Adipocyte (in vitro differentiated cells): ENCODE measurements at places on chromosomes 1 and 21.

DNA sequence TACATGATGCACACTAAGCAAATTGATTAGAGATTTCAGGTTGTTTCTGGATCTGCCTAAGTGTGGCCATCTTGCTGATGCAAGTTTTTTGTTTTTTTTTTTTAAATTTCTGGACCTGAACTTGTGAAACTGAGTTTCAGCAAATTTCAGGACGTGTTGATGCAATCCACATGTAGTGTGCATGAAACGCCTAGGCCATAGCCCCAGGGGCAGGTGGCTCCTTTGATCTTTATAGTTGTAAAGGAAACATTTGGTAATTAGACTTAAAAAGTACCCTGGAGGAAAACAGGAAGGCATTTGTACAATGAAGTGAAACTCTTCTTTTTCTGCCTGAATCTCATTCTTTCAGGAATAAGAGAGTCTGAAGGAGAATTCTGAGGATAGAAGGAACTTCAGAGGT is 162.2 kb upstream of the LHX8 start:
- no peak for DNase-seq

DNA sequence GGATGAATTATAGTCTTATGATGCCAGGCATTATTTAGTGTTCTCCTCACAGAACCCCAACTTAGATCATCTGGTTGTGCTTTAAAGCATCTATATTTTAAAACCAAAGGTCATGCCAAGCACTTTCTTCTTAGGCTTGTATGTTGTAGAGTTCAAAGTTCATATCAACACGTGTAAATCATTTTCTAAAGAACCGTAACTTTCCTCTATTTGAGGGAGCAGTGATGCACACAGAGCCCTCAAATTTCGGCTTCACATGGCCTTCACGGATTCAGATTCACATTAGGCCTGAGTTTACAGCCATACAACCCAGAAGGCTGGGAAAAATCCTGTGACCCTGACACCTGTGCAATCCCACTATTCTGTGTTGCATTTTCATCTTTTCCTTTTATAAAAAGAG is 52.1 kb upstream of the SEC16B start:
- DNase-seq = no peak

DNA sequence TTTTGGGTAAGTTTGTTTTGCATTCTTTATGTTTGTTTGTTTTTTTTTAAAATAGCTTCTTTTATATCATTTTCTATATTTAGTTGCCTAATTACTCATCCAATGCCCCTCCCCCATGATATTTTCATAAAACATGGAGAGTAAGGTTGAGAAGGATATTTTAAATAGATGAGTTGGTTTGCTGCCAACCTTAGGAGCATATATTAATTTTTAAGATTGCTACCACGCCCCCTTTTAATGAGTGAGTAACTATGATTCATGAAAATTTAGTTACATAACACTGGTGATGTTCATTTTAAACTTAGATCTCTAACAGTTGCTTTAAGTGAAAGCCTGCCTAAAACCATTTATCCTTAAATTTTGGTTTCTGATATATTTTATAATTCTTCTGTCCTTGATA is 18.7 kb downstream of the TMEM50A start:
- peak; percentile 22 for DNase-seq

DNA sequence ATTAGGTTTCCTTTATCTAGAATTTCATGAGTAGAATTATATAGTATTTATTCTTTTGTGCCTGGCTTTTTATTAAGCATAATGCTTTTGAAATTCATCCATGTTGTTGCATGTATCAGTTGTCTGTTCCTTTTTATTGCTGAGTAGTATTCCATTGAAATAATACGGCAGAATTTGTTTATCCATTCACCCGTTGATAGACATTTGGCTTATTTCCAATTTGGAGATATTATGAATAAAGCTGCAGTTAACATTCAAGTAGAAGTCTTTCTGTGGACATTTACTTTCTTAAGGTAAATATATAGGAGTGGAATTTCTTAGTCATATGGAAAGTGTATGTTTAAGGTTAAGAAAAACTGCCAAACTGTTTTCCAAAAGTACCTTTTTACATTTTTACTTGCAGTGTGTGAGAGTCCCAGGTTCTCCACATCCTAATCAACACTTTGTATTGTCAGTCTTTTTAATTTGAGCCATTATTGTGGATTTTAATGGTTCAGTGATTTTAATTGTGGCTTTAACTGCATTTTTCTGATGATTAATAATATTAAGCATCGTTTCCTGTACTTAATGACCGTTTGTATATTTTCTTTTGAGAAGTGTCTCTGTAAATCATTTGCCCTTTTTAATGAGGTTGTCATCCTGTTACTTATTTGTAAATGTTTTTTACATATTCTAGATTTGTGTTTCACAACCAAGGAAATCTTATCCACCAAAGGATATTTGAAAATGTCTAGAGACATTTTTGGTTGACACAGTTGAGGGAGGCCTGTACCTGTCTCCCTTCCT is 22.7 kb downstream of the KCTD3 start:
- DNase-seq = no peak

DNA sequence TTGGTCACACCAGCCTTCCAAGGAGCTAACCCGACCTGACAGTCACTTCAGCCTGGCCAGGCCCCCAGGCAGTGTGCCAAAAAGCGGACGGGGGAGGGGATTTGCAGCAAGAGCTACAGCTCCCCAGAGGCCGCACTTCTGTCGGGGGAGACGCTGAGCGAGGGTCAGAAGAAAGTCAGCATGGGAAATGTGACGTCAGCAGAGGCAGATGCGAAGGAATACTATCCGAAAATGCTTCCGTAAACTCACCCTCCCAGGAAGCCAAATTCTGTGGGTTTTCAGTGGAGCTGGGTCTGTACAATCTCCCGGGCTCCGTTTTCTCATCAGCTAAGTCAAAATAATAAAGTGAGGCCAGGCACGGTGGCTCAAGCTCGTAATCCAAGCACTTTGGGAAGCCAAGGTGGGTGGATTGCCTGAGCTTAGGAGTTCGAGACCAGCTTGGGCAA is 28.5 kb upstream of the ECE1 start:
- DNase-seq = no peak

- no peak for DNase-seq
These were observed 1720.2 kb downstream of the MRPL39 start for GRCh38 chr21:23886828-23887724.

DNA sequence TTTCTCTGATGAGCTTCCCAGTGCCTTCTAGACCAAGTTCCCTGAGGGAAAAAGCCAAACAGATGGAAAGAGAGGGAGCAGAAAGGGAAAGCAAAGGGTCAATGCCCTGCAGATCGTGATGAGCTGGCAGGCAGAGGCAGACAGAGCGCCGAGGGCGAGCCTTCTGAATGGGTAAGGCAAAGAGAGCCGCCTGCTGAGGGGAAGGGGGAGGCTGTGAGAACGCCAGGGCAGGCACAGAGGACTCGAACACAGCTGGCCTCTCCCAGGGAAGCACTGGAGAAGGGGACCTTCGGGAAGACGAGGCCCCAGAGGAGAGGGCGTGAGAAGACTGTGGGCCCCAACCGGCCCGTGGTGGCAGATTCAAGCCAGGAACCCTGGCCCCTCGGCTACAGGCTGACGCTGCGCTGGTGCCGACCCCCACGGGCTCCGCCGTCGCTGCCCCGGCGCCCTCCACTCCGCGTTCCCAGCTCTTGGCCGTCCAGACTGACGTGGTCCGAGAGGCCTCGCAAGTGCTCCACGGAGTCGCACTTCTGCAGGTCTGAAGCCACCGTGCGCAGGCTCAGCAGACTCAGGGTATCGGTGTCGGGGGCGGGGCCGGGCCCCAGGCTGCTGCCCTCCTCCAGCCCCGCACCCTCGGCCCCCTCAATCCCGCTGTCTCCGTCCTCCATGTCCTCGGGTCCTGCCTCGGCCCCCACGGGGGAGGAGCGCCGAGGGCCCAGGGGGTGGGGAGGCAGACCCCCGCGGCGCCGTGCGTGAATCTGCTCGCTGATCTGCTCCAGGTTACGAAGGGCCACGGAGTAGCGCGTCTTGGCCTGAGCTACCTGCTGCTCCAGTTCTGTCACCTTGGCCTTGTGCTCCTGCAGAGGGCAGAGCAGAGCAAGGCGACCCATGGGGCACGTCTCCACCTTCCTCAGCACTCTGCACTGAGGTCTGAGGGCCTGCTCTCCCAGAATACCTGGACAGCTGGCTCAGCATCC is 13.9 kb downstream of the SH3BP5L start:
- no peak for DNase-seq

GRCh38 chr1:3778590-3779264 is 6.2 kb downstream of the SMIM1 start:
- no peak for DNase-seq

DNA sequence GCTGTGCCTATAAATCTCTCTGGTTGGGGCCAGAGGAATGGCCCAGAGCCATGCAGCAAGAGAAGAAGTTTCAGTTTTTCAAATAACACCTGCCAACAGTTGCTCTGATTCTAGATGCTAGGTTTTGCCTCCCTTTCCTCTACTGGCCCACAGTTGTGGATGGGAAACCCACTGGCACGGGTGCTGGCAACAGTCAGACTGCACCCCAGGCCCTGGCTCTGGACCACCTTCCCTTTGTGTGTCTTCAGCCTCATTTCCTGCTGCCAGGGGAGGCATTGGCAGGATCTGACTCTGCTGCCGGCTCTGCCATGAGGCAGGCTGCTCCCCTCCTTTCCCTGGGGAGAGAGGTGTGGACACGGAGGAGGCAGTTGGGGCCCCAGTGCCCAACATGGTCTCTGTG is 142.0 kb downstream of the IGSF21 start:
- DNase-seq = no peak

DNA sequence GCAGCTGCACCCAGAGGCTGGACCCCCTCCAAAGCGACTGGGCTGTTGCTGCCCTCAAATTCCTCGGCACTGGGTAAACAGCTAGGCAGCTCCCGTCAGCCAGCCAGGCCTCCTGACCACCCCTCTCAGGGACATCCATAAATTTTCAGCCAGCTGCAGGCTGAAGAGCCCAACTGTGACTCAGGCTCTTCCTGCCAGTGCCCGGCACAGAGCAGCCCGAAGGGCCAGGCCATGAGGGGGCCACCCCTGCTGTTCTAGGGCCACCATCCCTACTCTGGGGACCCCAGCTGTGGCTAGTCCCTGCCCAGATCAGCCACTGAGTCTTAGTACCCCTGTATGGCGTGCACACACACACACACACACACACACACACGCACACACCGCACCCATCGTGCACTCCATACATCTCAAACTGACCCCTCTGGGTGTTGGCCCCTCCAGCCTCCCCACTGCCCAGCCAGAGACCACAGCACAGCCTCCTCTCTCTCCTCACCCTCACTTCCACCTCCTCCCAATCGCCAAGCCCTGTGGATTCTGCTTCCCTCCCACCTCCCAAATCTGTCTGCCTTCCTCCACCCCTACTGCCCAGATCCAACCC is 6.2 kb upstream of the LAPTM5 start:
- DNase-seq = peak; percentile 7

GRCh38 chr1:100892554-100892953 is 2.1 kb downstream of the EXTL2 start:
- DNase-seq = no peak

DNA sequence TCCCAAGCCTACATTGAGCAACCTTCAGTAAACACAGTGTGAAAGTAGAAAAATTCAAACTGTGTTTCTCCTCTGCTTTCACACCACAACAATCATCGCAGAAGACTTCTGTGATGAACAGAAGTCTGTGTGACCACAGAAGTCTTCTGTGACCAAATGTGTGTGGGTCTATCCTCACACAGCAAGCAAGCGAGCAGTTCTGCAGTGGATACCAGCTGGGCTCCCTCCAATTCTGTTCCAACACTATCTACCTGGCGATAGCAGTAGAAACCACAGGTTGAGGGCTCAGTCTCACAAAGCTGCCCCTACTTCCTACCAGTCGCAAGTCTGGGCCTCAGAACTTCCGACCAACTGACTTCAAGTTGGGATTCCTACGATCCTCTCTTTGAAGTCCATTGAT is 21.0 kb upstream of the RAP1A start:
- no peak for DNase-seq

DNA sequence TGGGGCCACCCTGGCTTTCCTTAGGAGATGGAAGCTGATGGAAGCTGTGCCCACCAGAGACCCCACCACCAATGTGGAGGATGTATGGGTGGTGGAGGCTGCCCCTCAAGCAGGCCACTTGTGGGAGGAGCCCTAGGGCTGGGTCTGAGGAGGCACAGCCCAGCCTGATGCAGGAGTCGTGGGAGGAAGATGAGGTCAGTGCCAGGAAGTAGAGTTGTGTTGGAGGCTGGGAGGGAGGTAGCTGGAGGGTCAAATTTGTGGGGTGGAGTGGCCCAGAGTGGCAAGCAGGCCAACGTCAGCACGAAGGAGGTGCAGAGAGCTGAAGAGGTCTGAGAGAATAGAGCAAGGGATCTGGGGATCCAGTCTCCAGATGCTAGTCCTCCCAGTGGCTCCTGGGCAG is 119.0 kb upstream of the USP24 start:
- DNase-seq = no peak

DNA sequence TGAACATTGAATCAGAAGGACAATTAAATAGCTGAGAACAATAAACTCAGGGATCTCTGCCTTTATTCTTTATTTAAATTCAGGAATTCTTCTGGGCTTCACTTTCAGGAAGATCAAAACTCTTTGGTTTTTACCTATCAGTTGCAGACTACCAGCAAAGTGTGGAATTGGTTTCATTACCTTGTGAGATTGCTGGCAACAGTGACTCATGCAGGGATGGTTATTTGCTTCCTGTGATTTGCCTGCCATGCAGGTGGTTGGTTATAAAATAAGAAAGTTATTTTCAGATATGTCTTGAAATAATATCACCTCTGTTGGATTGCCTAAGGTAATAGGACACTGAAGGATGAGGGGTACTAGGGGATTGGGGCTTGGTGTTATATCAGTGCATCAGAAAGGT is 204.6 kb downstream of the PTBP2 start:
- no peak for DNase-seq

DNA sequence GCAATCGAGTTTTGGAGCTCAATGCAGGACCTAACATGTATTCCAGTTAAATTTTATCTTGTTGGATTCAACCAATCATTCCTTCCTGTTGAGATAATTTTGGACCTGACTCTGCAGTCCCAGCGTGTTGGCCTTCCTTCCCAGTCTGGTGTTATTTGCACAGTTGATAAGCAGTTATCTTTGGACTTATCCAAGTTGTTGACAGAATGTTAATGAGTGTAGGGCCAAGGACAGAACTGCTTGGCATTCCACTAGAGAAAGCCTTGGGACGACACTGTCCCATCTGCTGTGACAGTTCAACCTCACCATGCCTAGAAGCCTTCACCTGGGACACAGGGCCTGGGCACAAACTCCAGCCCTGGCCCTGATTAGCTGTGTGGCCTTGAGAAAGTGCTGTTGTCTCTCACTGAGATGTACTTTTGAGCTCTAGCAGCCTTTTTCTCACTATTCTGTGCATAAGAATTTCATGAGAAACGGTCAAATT is 104.1 kb upstream of the SLC25A33 start:
- DNase-seq = no peak

DNA sequence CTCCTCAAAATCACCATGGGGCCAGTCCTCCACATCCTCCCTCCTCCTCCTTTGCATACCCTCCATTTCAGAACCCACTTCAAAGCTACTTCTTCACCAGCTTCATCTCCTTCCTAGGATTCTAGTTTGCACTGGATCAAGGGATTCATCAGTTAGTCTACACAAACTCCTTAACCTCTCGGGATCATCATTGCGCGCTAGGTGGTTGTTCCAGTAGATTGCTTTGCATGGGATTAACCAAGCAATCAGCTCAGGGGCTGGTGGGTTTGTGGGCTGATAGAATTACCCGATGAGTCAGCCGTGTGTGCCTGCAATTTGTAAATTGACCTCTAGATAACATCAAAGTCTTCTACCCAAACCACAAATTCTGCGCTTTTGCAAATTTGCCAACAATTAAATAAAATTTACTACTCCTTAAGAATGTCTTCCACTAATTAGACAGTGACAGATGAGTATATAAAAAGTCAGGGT is 7.7 kb downstream of the KANK4 start:
- DNase-seq = no peak
